NCI-H69 (cell line): ENCODE measurements at places on chromosomes 6 and 20.

- no peak for DNase-seq
Observed at GRCh38 chr6:110103260-110103659, 76.2 kb downstream of the WASF1 start.

DNA sequence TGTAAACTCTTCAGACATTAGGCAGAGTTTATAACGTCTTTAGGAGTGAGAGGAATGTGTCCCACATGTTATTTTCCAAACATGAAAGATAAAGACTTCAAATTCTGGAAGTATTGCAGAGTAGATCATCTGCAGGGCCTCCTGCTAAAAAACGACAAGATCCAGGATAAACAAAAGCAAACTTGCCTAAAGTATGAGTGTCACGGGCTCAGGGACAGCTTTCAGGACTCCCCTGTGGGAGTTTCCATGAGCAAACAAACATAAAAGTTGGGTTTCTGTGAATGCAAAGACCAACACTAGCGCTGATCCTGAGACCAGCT lies 76.9 kb downstream of the TXNDC5 start:
- no peak for DNase-seq

GRCh38 chr6:14571001-14571400 lies 453.4 kb downstream of the CD83 start:
- no peak for DNase-seq

DNA sequence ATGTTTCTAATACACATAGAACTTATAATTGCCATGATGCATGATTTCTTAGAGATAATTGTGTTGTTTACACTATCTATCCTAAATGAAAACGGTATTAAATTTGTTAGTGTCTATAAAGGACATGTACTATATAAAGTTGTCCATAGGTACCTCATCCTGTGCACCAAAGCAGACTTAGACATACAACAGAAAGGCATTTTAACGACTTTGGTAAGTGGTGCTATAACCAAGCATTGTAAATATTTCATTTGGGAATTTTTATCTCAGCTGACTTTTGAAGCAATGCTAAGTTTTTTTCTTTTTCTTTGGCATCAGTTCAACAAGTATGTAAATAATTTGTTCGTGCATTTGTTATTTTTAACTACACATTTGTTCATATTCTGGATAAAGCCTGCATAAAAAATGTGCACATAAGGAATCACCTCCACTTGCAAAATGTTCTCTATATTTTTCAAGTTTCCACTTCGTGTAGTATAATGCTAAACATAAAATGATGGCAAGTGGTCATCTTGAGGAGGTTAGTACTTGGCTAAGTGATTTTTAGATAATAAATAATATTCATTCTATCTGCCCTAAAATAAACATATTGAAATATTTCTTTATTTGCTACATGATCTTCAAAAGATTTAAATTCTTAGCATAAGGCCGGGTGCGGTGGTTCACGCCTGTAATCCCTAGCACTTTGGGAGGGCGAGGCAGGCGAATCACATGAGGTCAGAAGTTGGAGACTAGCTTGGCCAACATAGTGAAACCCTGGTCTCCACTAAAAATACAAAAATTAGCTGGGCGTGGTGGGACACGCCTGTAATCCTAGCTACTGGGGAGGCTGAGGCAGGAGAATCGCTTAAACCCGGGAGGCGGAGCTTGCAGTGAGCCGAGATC lies 6.3 kb upstream of the GJA1 start:
- no peak for DNase-seq

DNA sequence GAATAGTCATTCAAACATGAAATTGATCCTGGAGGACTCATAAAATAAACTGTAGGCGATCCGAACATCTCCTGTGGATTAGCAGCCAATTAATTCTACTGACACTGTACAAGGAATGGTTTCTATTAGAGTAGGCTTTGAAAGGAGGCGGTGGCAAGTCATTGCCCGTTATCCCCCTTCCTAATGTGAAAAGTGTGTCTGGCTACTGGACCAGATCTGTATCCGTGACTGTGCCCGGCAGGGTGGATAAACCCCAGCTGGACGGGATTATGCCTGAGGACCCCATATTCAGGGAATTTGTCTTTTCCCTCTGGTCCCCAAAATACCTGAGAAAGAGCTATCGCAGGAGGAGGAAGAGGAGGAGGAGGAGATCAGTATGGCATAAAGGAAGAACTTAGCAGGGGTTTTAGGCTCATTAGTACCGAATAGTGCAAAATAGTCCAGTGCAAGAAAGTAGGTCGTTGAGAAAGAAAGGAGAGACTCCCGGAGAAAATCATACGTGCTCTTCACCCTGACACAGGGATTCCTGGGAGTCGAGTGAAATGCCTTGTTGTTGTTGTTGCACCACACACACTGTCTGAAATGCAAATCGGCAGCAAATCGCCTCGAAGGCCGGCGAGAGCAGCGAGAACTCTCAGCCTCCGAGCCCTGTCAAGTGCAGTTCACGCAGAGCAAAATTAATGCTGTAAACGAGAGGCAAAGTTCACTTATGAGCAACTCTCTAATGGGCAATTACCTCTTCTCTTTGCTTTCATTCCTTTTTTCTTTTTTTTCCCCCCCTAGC lies 178.9 kb upstream of the ARID1B start:
- peak; percentile 78 for DNase-seq

- DNase-seq, result peak; percentile 48
Observed at GRCh38 chr20:53100476-53100911, 128.3 kb downstream of the TSHZ2 start.
